Stimulated activated CD8-positive, alpha-beta memory T cell treated with anti-CD3 and anti-CD28 coated beads, Interleukin-15, amount 100 ng/mL, for 24 hours (primary cell): ENCODE measurements at places on chromosomes 2 and 18.

- no peak for DNase-seq
Observed at GRCh38 chr2:236167297-236168109, 683 bp downstream of the GBX2 start.

- no peak for DNase-seq
Observed at GRCh38 chr2:164993287-164994016, 38.1 kb upstream of the SLC38A11 start.

- no peak for DNase-seq
Observed at GRCh38 chr2:159900343-159900742, 102.3 kb upstream of the CD302 start.

GRCh38 chr2:12597610-12598009 is 119.1 kb upstream of the TRIB2 start:
- DNase-seq: no peak

DNA sequence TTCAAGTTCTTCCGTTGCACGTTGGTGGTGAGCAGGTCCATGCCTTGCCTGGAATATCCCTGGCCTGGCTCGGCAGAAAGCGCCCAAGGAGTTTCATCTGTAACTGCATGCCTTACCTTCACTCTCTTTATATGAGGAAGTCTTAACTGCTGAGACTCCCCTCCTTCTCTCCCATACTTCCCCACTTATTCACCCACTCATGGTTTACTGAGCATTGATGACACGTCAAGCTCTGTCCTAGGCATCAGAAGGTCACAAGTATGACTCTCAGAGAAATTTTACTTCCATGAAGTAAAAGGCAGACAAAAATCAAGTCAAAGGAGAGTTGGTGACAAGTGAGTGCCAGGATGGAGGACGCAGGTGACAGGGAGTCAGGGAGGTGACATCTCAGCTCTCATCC is 68.2 kb downstream of the TBC1D8 start:
- no peak for DNase-seq

- no peak for DNase-seq
Observed at GRCh38 chr2:162490761-162491470, 147.0 kb downstream of the GCA start.

GRCh38 chr2:35973737-35974132 is 381.8 kb upstream of the CRIM1 start:
- DNase-seq: no peak

GRCh38 chr2:151757861-151758260 is 23.6 kb upstream of the NEB start:
- DNase-seq: no peak

- DNase-seq: no peak
Observed at GRCh38 chr2:104859766-104860450, 6.0 kb downstream of the POU3F3 start.

DNA sequence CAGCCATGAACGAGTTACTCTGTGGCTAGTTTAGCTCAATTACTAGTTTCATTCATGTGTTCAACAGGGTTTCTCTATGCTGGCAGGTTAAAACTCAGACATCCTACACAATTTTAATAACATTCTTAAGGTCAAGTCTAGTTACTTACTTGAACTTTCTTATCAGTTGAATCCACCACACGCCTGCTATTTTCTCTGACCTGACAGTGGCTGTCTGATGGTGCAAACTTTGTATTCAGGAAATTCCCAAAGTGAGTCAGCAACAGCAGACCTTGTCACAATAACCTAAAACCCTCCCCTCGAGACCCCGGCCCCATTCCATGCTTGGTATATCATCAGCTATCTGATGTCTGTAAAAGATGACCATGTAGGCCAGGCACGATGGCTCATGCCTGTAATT is 20.8 kb upstream of the CIDEA start:
- DNase-seq: no peak

- DNase-seq: no peak
Observed at GRCh38 chr2:193894081-193894480, 1699.3 kb upstream of the TMEFF2 start.

GRCh38 chr2:197852108-197852507 is 47.7 kb downstream of the PLCL1 start:
- no peak for DNase-seq

- no peak for DNase-seq
Observed at GRCh38 chr2:225282858-225283710, 116.4 kb upstream of the NYAP2 start.

- no peak for DNase-seq
Observed at GRCh38 chr2:71938108-71938507, 209.6 kb downstream of the CYP26B1 start.

GRCh38 chr18:39425172-39425850 is 1859.7 kb upstream of the CELF4 start:
- no peak for DNase-seq

DNA sequence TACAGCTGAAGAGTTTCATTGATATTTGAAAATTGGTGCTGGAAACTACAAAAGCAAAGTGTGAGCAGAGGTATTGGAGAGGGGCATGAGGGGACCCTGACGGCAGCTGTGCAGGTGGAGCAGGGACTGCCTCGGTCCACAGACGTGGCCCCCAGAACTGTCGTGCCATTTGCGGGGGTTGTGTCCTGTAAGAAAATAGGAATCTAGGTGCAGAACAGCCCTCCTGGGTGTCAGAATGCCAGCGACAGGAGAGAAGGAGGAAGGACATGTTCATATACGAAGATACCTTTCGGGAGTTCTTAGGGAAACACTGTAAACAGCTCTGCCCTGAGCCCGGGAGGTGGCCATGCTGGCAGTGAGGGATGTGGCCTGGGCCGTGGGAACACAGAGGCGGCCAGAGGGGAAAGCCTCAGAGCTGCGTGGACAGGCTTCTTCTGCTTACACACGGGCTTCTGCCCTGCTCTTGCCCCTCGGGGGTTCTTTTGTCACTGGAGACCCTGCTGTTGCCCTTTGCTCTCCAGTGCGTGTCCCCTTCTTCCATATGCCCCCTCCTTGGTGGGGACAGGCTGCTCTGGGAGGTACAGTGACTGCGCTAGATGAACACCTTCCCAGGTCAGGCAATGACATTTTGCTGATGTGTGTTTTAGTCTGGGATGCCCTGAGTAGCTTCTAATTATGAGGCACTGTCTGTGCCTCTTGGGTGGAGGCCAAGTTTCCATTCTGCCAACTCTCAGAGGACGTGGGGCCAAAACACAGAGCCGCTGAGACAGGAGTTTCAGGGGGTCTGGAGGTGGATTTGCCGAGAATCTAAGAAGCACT is 81.9 kb upstream of the TXNDC2 start:
- no peak for DNase-seq

GRCh38 chr18:12372406-12372805 is 4.6 kb downstream of the AFG3L2 start:
- no peak for DNase-seq

GRCh38 chr18:31579375-31579774 is 12.3 kb upstream of the TTR start:
- no peak for DNase-seq

DNA sequence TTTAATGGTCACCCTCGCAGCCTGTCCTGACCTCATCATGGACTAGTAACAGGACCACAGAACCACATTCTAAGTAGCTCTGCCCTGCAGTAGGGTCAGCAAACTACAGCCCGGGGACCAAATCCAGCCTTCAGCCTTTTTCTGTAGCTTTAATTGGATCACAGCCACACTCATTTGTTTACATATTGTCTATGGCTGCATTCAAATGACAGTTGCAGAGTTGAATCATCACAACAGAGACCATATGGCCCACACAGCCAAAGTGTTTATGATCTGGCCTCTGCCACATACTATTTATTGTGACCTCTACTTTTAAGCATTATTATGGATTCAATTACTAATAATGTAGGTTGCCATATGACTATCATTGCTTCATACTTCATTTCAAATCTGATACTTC is 47.7 kb downstream of the MAP3K19 start:
- no peak for DNase-seq

- no peak for DNase-seq
Observed at GRCh38 chr2:46278952-46279351, 18.3 kb upstream of the EPAS1 start.

GRCh38 chr2:7673853-7674252 is 756.6 kb downstream of the RNF144A start:
- no peak for DNase-seq
